ENCODE measurements at places on chromosomes 11 and 22. TPM values are rescaled to one million over a fixed set of nuclear protein-coding genes. Genes with fewer than 3 reads are reported as not detected.

GRCh38 chr11:85705800-85706199 lies 19.8 kb upstream of the CCDC89 start:
- no peak for DNase-seq

- no peak for DNase-seq
These were observed 151.2 kb downstream of the PGR start for GRCh38 chr11:100978442-100978841.

DNA sequence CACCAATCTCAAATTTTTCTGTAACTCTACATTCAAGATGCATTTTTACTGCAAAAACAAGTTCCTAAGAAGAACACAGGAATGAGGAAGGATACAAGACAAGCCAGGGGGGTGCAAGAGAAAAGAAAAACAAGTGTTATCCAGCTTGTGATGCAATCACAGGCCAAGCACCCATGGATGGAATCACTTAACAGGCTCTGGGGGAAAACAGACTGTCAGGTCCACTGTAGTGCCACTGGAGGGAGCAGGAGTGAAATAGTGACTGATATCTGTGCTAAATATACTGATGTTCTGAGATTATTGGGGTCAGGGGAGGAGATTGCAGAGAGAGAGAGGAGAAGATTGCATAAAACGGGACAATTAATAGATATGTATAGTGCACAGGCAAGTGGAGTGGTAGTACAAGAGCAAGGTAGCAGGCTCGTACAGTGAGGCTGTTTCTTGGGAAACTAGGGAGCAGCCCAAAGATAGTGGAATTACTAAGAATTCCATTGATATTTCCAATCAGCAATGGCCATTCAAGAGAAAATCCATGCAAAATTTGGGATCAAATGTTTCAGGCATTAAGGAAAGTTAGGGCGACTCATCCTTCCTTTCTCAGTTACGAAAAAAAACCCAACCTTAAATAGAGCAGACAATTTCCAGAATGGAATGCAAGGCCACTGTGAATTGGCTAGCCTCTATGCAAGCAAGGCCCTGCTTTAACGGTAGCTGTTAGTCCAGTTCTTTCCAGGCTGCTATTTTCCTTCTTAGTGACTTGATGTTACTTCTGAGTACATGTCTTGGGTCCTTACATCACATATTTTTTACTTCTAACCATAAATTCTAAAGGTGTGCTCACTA lies 52.2 kb upstream of the CEP126 start:
- no peak for DNase-seq

DNA sequence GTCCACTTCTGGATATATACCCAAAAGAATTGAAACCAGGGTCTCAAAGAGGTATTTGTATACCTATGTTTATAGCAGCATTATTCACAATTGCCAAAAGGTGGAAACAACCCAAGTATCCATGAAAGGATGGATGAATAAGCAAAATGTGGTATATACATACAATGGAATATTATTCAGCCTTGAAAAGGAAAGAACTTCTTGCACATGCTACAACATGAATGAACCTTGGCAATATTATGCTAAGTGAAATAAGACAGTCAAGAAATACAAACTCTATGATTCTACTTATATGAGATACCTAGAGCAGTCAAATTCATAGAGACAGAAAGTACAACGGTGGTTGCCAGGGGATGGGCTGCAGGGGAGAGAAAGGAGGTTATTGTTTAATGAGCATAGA lies 21.6 kb upstream of the PAK1 start:
- no peak for DNase-seq

GRCh38 chr22:26215736-26216135 lies 46.5 kb downstream of the SEZ6L start:
- peak; percentile 34 for DNase-seq

GRCh38 chr11:34603129-34604001 lies 17.5 kb upstream of the EHF start:
- DNase-seq = no peak

GRCh38 chr11:20632169-20632532 lies 32.7 kb downstream of the SLC6A5 start:
- no peak for DNase-seq

GRCh38 chr11:1691878-1692707 lies 4.9 kb upstream of the KRTAP5-6 start:
- no peak for DNase-seq

Gene CDC42BPG
- 0.36 TPM for total RNA-seq

Gene SVIP
- 11.8 TPM for total RNA-seq
